ENCODE measurements at places on chromosomes 5 and 9. TPM values are rescaled to one million over a fixed set of nuclear protein-coding genes. Genes with fewer than 3 reads are reported as not detected.

The PRR7 gene
- 0.74 TPM for polyA plus RNA-seq

The MUSK gene
- polyA plus RNA-seq = not detected

The KIAA1958 gene
- polyA plus RNA-seq = 1.0 TPM

The SAPCD2 gene
- 0.50 TPM for polyA plus RNA-seq

The IGIP gene
- 12.9 TPM for polyA plus RNA-seq

The LCP2 gene
- polyA plus RNA-seq = 16.9 TPM

The GPX3 gene
- 520 TPM for polyA plus RNA-seq

The SLC6A3 gene
- polyA plus RNA-seq = not detected

The HCN1 gene
- not detected for polyA plus RNA-seq

The TSSK1B gene
- not detected for polyA plus RNA-seq

The LHFPL2 gene
- 20.0 TPM for polyA plus RNA-seq

The SIT1 gene
- 1.1 TPM for polyA plus RNA-seq

The SH2D3C gene
- polyA plus RNA-seq = 2.0 TPM

The ANKRD55 gene
- polyA plus RNA-seq = not detected

The ADAMTS6 gene
- polyA plus RNA-seq = 1.5 TPM

The FLT4 gene
- polyA plus RNA-seq = 1.6 TPM

The MOB3B gene
- 3.0 TPM for polyA plus RNA-seq

The GMCL2 gene
- polyA plus RNA-seq = not detected

The TAL2 gene
- polyA plus RNA-seq = not detected

The RANBP17 gene
- 4.2 TPM for polyA plus RNA-seq

The SLC24A2 gene
- polyA plus RNA-seq = not detected

The SLC34A3 gene
- polyA plus RNA-seq = not detected

The PGM5 gene
- 33.7 TPM for polyA plus RNA-seq

The KCNN2 gene
- not detected for polyA plus RNA-seq
